A549 (cell line): ENCODE measurements at places on chromosomes 6 and 20. TPM values are rescaled to one million over a fixed set of nuclear protein-coding genes. Genes with fewer than 3 reads are reported as not detected.

Gene TRMT11
- 16.1 to 17.4 TPM (median 16.2 TPM) in 3 replicates for polyA plus RNA-seq

Gene GDAP1L1
- 0.13 TPM in 1 of 3 replicates, not detected in the others for polyA plus RNA-seq

Gene RUNX2
- 0.83 to 0.94 TPM (median 0.83 TPM) in 3 replicates for polyA plus RNA-seq

Gene FOXF2
- 12.3 to 12.4 TPM (median 12.3 TPM) in 3 replicates for polyA plus RNA-seq

Gene ZNF335
- polyA plus RNA-seq = 9.1 to 10.3 TPM (median 9.3 TPM) in 3 replicates

Gene MRAP2
- 0.66 to 1.0 TPM (median 0.75 TPM) in 3 replicates for polyA plus RNA-seq

Gene ATRN
- polyA plus RNA-seq = 20.4 to 22.6 TPM (median 21.3 TPM) in 3 replicates
